GM12891 (cell line): ENCODE measurements at places on chromosomes 5 and 9.

DNA sequence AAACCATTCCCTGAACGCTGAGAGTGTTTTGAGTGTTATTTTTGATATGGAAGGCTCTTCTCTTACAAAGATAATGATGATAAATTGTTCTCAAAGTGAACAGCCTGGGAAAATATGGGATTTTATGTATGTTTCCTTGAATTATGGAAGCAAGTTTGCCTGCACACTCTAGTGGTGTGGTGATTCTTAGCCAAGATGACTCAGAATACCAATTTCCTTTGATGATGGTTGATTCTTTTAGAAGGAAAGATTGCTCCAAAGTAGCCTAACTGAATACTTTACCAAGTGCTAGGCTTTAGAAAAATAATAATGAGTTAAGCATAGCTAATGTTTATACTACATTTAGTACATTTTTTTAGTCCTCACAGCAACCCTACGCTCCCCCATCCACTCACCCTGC, 243.4 kb downstream of the EBF1 start:
- no peak for DNase-seq

- DNase-seq, result no peak
Observed at GRCh38 chr5:26948921-26949320, 89.5 kb downstream of the CDH9 start.

- no peak for DNase-seq
Observed at GRCh38 chr9:38671748-38672147, 48.2 kb downstream of the FAM240B start.

- no peak for DNase-seq
Observed at GRCh38 chr5:90326995-90327394, 82.6 kb downstream of the CETN3 start.

- no peak for DNase-seq
Observed at GRCh38 chr5:130975847-130976246, 189.2 kb downstream of the HINT1 start.

DNA sequence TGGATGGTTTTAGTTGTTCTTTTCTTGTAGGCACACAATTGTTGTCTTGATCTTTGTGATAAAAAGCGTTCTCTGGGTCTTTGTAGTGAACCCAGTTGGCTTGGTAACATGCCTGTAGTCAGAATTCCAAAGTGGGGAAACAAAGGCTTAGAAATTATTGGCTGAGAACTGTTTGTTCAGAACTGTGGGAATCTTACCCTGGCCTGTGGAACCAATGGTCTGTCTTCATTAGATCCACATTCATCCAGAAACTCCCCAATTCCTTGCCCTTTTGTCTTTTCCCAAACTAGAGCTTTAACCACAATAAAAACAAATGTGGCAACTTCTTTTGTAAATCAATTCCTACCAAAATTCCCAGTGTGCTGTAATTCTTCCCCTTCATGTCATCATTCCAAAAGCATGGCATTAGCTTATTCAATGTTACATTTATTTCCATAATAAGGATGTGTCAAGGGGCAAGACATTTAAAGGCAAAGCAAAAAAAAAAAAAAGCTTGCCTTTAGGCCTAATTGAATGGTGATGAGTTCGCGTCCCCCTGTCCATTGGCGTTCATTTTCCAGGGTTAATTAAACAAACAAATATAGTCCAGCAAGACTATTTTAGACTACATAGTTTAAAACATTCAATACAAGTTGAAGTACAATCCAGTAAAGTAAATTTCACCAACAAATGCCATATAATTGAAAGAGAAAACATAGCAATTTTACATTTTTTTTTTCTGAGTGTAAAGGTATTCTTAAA, 249.8 kb upstream of the ZNF608 start:
- no peak for DNase-seq

DNA sequence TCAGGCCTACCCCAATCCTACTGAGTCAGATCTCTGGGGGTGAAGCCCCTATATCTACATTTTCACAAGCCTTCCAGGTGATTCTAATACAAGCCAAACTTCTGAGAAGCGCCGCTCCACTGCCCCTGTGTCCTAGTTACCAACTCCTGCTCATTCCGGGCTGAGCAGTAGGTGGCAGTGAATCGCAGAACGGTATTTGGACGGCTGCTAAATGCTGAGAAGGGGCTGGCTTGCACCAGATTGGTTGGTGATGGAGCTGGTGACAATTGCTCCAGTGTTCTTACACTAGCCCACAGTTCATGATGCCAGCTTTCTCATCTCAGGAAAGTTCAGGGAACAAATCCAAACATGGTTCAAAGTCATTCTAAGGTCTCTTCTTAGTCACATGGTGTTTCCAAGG, 31.1 kb upstream of the FGF1 start:
- DNase-seq, result peak; percentile 23

DNA sequence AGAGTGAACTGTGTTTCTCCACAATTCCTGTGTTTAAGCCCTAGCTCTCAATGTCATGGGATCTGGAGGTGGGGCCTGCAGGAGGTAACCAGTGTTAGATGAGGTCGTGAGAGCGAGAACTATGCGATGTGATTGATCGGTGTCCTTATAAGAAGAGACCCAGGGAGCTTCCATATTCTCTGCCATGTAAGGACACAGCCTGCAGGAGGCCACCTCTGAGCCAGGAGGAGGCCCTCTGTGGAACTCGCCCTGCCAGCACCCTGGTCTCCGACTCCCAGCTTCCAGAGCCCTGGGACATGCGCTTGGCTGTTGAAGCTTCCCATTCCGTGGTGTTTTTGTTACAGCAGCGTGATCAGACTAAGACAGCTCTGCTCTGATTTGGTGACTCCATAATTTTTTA, 255.4 kb downstream of the IRX2 start:
- no peak for DNase-seq

- DNase-seq, result no peak
Observed at GRCh38 chr5:159444441-159445082, 114.3 kb upstream of the IL12B start.

GRCh38 chr5:116669261-116670031, 94.8 kb upstream of the SEMA6A start:
- DNase-seq, result no peak

- DNase-seq, result no peak
Observed at GRCh38 chr5:173094012-173094661, 38.0 kb downstream of the CREBRF start.

DNA sequence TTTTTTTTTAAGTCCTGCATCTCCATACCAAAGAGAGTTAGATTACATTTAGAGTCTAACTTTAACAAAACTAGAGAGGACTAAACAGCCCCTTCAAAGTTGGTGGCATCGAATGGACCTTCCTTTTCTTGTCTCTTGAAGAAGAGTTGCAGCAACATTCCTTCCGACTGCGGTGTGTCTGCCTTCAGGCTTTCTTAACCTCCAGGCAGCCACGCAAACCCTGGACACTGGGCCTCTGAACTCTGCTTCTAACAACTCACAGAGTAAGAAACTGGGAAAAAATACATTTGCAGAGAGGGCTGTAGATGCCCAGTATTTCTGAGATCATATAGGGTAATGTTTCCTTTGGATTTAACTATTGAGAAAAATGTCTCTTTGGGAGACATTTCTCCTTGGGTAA, 120.5 kb upstream of the MAST4 start:
- no peak for DNase-seq

DNA sequence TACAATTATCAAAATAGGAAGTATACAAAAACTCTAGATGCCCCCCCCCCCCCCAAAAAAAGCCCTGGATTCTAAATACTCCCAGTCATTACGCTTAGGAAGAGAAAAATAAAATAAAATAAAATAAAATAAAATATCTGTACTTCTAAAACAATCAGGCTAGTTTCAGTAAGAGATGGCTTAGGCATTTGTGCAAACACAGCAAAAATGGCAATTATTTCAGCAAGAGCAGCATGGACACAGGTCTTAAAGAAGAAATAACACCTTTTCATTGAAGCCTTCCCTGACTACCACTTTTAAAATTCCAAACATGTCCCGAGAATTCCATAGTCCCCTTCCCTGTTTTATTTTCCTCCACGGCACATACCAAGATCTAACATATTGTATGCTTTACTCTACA, 218.6 kb upstream of the POU5F2 start:
- no peak for DNase-seq

- no peak for DNase-seq
Observed at GRCh38 chr5:58232130-58232529, 227.8 kb downstream of the PLK2 start.

- no peak for DNase-seq
Observed at GRCh38 chr5:121489972-121490371, 361.7 kb upstream of the FTMT start.
